ENCODE measurements at places on chromosomes 16 and 17.
A peak's percentile ranks its signal among the peaks of the same experiment; 100 is the strongest.

DNA sequence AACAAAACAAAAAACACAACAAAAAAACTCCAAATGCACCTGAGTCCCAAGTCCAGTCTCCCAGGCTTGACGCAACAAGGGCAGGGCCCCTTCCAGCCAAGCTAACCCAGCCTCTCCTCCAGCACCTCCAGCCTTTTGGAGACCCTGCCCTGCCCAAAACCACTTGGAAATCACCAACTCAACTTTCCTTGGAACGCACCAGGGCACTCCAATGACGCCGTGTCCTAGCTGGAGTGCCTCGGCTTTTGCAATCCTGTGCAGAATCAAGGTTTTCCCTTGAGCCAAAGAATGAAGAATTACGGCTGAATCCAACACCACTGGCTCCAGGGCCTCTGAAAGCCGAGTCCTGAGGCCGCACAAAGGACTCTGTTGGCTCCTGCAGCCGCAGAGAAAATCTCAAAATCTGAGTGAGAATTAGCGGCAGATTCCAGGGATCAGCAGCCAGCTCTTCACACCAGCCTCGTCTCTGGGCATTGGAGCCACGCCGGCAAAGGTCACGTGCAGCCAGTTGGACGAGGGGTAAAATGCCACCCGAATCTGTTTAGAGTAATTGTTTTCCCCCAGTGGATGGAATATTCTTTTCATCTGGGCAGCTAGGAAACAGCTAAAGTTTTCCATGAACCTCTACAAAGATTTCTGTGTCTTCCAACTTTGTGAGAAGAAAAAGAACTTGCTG is 9.7 kb upstream of the BAIAP2 start:
- no peak for DNase-seq

DNA sequence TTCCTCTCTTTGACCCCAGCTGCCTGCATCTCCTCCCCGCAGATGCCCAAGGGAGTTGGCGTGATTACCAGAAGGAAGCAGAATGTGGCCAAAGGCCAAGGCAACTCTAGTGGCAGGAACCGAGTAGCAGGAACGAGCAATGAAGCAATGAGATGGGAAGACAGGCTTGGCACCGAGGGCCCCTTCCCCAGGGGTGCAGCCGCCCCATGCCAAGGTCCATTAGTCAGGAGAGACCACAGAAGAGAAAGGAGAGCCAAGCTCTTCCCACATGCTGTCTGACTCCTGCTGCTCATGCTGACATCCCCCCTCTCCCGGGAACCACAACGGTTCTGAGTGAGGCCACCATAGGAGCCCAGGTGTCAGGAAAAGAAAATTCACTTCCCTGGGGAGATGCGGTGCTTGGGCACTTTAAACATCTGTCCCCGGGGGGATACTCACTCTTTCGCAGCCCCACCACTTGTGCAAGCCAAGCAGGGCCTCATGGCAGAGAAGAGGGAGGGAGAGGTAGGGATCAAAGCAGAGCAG is 67.4 kb downstream of the MYO18A start:
- no peak for DNase-seq

GRCh38 chr17:46157443-46158062 is 35.7 kb downstream of the KANSL1 start:
- DNase-seq = no peak

- DNase-seq = no peak
Measured at GRCh38 chr17:61464843-61465180, 12.6 kb downstream of the TBX4 start.

- no peak for DNase-seq
Measured at GRCh38 chr17:63407741-63408330, 38.3 kb downstream of the CYB561 start.

DNA sequence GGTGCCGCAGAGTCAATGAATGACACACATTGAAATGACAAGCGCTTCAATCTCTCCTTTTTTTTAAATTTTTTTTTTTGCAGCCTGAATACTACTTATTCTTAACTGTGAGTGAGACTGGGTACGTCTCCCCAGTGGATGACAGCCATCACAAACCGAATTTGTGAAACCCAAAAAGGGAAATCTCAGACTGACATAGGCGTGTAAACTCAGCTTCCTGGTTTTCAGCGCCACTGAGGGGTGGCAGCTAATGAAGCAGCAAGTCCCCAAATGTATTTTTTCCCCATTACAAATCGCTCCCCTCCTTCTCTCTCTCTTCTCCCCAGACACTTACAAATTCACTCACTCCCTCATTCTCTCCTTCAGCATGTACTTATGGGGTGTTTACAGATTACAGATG is 196.0 kb downstream of the MAF start:
- no peak for DNase-seq

DNA sequence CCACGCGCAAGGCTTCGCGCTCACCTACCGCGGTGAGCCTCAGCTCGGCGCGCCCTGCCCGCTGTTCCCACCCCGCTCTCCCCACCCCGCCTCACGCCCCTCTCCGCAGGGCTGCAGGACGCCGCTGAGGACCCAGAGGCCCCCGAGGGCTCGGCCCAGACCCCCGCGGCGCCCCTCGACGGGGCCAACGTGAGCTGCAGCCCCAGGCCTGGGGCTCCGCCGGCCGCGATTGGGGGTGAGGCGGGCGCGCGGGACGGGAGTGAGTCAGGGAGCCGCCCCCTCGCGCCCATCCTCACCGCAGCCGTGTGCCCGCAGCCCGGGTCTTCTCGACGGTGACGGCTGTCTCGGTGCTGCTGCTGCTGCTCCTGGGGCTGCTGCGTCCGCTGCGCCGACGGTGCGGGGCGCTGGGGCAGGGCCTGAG is 1.9 kb upstream of the PAQR4 start:
- no peak for DNase-seq

DNA sequence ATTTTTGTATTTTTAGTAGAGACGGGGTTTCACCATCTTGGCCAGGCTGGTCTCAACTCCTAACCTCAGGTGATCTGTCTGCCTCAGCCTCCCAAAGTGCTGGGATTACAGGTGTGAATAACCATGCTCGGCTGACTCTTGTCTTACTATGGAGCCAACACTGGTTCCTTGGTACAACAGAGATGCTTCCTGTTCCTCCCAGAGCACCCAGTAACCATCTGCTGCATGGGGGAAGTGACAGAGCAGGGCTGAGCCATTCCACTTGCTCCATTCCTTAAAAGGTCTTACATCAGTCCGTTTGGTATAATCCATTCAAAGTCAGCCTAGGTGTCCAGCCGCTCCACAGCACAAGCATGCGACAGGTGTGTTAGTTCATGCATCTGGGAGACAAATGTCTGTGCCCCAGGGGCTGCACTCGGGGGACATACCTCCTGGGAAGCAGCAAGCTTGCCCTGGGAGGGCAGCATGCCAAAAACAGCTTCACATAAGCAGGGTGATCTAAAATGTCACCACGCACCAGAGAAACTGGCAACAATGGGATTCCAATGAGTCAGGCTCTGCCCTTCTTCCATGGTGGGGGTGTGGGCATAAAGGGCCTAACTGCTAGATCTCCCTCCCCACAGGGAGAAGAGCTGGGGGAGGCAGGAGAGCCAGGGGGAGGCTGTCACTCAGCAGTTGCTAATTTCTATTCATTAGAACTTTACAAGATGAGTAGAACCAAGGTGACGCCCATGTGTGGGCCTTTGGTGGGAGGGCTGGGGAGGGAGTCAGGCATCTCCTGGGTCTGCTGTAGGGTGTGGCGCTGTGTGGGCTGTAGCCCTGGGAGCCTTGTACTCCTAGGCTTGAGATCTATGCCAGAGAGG is 35.5 kb downstream of the PIPOX start:
- DNase-seq = no peak

- no peak for DNase-seq
Measured at GRCh38 chr16:10641953-10642949, 52.5 kb downstream of the TEKT5 start.

GRCh38 chr16:9039210-9039609 is 52.2 kb upstream of the HAPSTR1 start:
- DNase-seq = no peak

- DNase-seq = no peak
Measured at GRCh38 chr16:30740364-30741251, 7.6 kb upstream of the PHKG2 start.

DNA sequence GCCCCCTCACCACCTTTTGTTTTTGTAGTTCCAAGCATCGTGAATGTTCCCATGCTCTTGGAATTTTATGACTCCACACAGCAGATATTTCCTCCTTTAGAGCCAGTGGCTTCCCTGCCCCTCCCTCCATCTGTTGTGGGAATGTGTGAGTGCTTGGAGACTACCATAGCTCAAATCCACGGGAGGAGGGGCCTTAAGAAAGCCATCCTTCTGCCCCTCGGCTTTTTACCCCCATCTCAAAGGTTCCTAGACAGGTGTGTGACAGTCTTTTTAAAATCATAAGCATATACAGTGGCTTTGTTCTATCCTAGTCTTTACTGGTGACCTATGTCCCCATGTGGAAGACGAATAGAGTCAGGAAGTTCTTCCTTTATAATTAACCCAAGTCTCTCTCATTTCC is 47.2 kb downstream of the YPEL2 start:
- no peak for DNase-seq

- no peak for DNase-seq
Measured at GRCh38 chr16:9908613-9909012, 273.6 kb downstream of the GRIN2A start.

- DNase-seq = no peak
Measured at GRCh38 chr17:75727391-75727790, 6.1 kb downstream of the ITGB4 start.

GRCh38 chr16:86324320-86324719 is 186.0 kb upstream of the FOXF1 start:
- DNase-seq = no peak

- no peak for DNase-seq
Measured at GRCh38 chr17:36613155-36613554, 11.8 kb downstream of the MRM1 start.

- DNase-seq = peak; percentile 48
Measured at GRCh38 chr17:80408872-80409271, 6.1 kb upstream of the ENDOV start.

- peak; percentile 5 for DNase-seq
Measured at GRCh38 chr17:34291721-34292348, 6.3 kb downstream of the CCL11 start.

DNA sequence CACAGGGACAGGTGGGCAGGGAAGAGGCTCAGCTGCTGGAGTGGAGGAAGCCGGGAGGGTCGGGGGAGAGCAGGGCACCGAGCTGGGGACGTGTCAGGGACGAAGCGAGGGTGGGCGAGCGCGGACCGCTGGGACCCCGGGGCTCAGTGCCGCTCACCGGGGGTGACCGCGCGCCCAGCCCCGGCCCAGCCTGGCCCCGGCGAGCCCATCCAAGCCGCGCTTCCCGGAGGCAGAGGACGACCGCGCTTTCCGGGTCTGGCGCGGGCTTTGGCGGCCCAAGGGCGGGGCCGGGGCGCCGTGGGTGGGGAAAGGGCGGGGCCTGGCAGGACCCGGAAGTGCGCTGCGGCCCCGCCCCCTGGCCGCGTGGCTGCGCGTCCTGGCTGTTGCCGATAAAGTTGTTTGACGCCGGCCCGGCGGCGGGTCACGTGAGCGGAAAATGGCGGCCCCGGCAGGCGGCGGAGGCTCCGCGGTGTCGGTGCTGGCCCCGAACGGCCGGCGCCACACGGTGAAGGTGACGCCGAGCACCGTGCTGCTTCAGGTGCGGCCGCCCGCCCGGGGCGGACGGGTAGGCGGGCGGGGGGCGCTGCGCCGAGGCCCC is at the start of gene ASPSCR1:
Gene ASPSCR1 (plus strand): TSS at position 419 of the 598 bp plus-strand sequence. CDS start 18 bp downstream, at position 437.
- DNase-seq = peak; percentile 93

GRCh38 chr17:7262935-7263800 is 890 bp upstream of the CLDN7 start:
- peak; percentile 34 for DNase-seq

DNA sequence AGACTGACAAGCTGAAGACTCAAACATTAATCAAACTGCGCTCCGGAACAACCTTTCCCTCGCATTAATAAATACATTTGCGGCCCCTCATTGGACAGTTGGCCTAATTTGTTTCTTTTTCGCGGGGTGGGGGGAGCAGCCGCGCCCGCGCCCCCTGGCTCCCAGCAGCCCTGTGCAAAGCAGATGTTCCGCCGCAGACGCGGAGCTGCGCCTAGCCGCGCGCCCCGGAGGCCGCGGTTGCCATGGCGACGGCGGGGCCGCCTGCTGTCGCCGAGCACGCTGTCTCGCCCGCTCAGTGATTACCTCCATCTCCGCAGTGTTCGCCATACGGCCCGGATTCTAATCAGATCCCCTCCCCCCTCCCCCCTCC is 25.5 kb downstream of the COPZ2 start:
- DNase-seq = peak; percentile 71

DNA sequence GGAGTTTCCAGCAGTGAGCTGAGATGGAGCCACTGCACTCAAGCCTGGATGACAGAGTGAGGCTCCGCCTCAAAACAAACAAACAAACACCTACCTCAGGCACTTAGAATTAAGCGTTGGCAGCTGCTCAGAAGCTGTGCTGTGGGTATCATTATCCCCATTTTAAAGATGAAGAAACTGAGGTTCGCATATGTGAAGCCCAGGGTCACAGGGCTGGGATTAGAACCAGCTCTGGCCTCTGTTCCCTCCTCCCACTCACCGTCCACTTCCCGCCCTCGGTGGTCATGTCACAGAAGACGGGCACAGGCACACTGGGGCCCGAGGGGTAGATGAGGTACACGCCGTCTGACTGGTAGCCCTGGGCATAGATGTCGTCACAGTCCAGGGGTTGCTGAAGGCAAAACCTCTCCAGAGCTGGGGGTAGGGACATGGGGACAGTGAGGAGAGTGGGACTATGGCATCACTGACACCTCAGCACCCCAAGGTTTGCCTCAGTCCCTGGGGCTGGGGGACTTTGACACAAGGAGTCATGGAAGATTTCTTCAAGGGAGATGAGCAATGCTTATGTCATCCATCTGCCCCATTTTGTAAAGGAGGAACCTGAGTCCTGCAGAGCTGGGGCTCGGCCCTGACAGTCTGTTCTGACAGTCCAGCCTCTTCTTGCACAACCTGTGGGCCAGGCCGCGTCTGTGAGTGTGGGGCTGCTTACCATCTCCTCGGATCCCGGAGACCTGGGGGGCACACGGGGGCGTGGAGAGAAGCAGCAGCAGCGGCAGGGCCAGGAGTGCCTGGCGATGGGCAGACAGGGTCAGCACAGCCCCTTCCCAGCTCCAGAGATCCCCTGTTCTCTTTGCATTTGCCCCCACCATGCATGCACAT is 700 bp downstream of the MFAP4 start:
- no peak for DNase-seq

GRCh38 chr16:12256921-12257320 is 280.4 kb downstream of the SNX29 start:
- no peak for DNase-seq

DNA sequence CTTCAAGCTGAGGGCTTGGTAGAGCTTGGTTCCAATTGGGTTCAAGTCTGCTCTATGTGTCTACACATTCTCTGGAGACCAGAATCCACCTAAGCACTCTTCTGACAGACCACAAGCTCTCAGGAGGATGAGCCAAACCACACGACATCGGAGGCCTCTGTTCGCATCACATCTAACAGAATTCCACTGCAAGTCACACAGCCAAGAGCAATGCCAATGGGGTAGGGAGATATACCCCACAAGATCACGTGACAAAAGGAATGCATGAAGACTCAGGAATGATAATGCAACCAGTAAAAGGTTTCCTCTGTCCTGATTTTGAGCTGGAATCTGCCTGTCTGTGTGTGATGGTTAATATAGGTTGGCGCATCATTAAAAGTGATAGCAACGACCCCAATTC is 46.6 kb upstream of the RPL38 start:
- no peak for DNase-seq

GRCh38 chr16:48597563-48598387 is 12.2 kb downstream of the N4BP1 start:
- DNase-seq = no peak
